ENCODE measurements at places on chromosomes 12 and 14.

GRCh38 chr12:117342682-117343081 is 18.7 kb downstream of the NOS1 start:
- no peak for DNase-seq

GRCh38 chr12:44294649-44295048 is 458.8 kb downstream of the TMEM117 start:
- DNase-seq = no peak

DNA sequence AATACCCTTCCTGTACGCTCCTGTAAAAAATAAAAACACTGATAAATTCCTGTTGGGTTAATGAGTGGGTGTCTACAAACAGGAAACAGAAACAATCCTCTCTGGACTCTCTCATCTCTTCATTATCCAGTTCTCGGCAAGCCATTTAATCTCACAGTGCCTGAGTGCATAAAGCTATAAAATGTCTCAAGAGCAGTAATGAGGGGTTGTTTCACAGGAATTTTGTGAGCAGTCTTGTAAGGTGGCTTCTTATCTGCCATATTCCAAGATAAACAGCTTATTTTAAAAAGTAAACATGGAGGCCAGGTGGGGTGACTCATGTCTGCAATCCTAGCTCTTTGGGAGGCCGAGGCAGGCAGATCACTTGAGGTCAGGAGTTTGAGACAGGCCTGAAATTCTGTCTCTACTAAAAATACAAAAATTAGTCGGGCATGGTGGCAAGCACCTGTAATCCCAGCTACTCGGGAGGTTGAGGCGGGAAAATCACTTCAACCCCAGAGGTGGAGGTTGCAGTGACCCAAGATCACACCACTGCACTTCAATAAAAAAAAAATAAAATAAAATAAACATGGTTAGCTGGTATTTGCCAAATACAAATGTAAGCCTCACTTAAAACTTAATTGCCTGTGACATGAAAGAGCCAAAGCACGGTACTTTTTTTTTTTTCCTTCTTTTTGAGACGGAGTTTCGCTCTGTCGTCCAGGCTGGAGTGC is 54.0 kb downstream of the CLIP1 start:
- DNase-seq = peak; percentile 39

DNA sequence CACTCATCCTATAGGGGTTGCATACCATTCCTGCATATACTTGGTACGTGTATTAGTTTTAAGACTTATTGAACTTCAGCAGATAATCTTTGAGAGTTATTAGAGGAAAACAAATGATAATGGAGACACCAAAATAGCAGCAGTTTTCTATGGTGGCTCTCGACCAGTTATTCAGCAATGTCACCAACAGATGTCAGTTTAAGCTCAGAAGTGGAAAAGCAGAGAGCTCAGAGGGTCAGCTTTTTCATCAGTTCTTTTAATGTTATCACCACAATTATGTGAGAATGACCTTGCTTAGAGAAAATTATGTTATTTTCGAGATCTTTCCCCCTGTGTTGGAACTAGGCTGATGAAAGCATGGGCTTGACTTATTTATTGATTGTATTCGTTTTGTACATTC is 32.0 kb downstream of the PTPN11 start:
- no peak for DNase-seq

DNA sequence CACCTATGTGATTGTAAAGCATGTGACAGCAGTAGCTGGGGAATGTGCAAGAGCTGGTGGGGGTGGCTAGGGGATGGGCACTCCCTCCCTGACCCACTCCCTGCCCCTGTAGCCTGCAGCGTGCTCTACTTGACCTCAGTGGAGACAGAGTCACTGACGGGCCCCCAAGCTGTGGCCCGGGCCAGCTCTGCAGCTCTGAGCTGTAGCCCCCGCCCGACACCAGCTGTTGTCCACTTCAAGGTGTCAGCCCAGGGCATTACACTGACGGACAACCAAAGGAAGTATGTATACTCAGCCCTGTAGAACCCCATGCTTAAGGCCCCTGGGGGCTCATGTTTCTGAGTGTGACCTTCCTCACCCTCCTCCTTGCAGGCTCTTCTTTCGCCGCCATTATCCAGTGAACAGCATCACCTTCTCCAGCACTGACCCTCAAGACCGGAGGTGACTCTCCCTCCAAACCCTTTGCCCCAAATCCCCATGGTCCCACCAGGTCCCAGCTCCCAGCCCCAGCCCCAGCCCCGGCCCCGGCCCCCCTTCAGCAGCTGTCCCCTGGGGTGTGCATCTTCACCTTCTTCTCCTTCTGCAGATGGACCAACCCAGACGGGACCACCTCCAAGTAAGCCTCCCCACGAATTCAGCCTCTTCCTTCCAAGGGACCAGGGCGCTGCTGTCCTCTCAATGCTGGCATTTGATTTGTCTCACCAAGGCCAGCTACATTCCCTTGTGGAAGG is 13.3 kb downstream of the TNS2 start:
- DNase-seq = no peak

DNA sequence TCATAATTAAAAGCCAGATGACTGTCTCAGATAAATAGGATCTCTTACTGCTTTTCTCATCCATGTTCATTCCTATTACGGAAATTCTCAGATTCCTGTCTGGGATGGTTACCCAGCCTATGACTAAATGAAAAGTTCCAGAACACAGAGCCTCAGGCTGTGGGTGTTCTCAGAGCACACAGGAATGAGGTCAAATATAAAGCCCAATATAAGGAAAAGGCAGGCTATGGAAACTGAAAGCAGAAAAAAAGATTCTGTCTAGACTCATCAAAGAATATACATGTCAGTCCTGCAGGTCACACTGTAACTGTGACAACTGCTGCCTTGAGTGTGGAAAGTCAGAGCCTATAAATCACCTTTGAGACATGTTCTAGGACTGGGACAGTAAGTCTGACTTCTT is 64.3 kb downstream of the DCAF5 start:
- no peak for DNase-seq

DNA sequence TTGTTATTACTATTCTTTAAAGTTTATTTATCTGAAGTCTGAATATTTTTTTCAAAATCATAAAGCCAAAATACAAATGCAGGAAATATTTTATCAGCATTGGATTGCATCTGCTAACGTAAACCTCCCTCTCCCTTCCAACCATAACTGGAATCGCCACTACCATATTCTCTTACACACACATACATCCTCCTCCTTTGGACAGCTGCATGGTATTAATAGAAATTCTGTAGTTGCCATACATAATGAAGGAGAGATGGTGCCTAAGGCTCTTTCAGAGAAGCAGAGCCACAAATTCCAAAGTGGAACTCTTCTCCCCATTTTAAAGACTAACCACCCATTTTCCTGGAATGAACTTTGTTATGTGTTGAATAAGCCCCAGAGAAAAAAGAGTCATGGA is 352.7 kb downstream of the MDGA2 start:
- no peak for DNase-seq

- no peak for DNase-seq
Observed at GRCh38 chr12:40208707-40209446, 15.9 kb upstream of the LRRK2 start.

GRCh38 chr12:3150308-3150670 is 73.1 kb downstream of the TSPAN9 start:
- no peak for DNase-seq

- DNase-seq = no peak
Observed at GRCh38 chr12:98379106-98379505, 136.3 kb upstream of the TMPO start.

DNA sequence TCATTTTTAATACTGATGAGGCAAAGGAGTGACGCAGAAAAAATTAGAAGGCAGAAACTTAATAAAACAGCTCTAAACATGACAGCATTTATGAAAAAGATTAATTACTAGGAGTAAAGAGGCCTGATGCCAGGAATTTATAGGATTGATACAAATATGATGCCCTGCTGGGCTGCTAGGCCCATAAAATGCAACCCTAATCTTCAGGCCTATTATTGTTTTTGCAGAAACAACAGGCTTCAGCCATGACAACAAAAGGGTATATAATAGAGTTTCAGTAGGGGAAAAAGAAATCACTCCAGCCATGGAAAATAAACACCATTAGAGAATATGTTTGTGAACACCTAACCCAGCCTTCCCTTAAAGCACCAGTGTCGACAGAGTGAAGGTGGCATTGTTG is 50.6 kb downstream of the OTX2 start:
- DNase-seq = no peak

DNA sequence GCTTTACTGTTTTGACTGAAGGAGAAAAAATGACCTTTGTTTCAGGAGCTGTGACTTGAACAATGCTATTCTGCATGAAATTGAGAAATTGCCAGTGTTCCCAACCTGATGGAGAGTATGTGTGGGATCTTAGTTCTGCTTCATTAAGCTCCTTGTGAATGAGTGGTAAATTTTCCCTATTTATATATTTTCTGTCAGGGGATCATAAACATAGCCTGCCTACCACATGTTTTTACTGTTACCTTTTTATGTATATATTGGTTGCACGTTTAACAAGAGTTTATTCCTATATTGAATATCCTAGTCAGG is 271.7 kb downstream of the PDZRN4 start:
- no peak for DNase-seq

- peak; percentile 44 for DNase-seq
Observed at GRCh38 chr14:77543240-77543551, 44.6 kb upstream of the ISM2 start.

DNA sequence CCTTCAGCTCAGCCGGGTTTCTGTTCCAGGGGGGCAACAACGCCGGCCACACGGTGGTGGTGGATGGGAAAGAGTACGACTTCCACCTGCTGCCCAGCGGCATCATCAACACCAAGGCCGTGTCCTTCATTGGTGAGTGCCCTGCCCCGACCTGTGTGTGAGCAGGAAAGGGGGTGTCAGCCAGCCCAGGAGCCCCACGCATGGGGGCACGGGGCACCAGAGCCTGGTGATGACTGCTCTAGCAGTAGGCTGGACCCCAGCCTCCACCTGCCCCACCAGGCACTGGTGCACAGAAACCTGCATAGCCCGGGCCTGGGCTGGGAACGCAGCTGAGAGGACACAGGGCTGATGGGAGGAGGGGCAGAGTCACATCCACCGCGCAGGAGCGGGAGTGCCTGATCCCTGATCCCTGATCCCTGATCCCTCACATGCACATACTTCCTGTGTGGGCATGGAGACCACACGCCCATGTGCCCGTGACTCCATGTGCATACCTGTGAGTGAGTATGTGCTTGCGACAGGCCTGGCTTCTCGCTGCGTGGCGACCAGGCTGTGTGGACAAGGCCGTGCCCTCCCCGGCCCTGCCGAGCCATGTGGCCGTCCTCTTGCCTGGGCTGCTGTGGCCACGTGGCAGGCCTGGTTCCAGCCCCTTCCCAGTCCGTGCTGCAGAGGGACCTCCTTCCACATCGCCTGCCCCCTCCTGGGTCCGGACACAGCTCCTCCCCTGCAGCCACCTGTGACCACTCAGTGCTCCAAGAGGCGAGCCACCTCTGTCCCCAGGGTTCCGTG is 11.2 kb downstream of the ADSS1 start:
- DNase-seq = no peak

- DNase-seq = no peak
Observed at GRCh38 chr12:84069198-84069597, 843.4 kb downstream of the SLC6A15 start.

DNA sequence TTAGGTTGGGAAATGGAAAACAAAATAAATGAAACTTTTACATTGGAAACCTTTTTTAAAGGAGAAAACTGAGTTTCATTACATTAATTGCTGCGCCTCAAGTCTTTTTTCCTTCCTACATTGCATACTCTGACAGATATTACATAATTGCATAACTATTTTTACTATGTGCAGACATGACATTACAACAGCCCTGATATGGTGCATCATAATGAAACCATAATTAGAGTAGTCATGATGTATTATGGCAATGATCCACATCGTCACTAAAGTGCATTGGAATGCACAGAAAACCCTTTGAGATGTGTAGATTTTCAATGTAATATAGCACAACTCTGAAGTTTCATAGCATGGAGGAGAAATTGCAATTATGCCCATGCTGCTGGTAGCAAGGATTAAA is 217.8 kb upstream of the NPAS3 start:
- DNase-seq = no peak

- no peak for DNase-seq
Observed at GRCh38 chr12:102757154-102757881, 159.7 kb downstream of the PAH start.

DNA sequence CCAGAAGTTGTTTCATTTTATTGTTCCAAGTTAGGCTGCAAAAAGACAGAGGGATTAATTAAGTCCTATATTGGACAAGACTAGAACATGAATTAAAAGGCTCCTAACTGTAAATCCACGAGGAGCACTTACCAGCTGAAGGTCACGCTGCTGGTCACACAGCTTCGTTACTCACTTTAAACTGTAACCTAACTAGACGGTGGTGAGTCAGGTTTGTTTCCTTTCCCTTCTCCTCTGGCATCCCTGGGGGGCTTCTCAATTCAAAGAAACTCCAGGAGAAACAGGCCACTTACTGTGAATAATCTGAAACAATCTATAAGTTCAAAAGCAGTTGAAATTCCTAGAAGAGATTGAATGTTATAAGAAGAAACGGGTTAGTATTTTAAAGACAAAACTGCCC is 331.4 kb downstream of the BCAT1 start:
- peak; percentile 50 for DNase-seq

GRCh38 chr12:106084014-106084671 is 54.6 kb downstream of the NUAK1 start:
- DNase-seq = no peak

DNA sequence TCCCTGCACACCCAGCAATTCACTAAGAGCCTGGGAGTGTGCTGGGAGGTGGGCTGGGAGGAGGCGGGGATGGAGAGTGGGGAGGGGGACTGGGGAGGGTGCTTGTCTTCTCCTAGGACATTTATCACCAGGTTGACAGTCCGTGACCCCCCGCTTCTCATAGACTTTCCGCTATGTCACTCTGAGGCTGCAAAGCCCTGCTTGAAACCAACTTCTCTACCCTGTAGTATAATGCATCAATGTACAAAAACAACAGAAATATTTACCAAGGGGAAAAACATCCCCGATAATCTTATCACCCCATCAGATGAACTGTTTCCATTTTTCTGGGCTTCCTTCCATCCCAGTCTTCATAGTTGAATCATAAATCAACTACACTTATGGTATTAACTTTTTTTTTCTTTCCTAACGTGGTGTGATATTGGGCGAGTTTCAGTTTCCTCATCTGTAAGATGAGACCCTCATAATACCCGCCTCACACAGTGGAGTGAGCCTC is 28.6 kb upstream of the BATF start:
- DNase-seq = no peak

DNA sequence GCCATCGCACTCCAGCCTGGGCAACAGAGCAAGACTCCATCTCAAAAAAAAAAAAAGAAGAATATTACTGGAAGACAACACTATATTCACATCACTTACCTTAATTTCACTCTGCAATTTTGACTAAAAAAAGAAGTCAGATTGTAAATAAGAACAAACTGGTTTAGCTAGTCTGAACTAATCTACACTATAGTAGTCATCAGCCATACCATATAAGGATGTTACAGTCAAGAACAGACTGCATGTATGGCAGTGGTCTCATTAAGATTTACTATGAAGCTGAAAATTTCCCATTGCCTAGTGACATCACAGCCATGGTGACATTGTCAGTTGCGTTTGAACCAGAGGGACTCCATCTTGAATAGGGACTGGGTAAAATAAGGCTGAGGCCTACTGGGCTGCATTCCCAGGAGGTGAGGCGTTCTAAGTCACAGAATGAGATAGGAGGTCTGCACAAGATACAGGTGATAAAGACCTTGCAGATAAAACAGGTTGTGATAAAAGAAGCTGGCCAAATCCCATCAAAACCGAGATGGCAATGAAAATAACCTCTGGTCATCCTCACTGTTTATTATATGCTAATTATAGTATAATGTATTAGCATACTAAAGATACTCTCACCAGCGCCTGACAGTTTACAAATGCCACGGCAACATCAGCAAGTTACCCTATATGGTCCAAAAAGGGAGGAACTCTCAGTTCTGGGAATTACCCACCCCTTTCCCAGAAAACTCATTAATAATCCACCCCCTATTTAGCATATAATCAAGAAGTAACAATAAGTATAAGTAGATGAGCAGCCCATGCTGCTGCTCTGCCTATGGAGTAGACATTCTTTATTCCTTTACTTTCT is 51.2 kb downstream of the OSBPL8 start:
- DNase-seq = no peak
